ENCODE measurements at places on chromosomes 12 and 14.

DNA sequence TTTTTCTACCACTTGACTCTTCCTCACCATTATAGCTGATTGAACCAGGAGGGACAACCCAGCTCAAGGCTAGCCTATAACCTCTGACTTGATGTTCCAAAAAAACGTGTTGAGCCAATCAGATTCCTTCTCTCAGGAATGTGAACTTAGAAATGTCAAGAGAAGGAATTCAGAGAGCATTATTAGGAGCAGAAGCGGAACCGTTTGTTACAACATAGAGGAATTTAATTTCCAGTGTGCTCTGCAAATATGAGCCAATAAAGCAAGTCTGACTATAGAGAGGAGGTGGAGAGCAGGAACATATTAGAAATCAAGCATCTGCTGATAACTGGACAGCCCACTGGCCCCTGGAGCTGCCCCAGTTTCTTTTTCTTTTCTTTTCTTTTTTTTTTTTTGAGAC, 15.3 kb upstream of the PELI2 start:
- no peak for DNase-seq

DNA sequence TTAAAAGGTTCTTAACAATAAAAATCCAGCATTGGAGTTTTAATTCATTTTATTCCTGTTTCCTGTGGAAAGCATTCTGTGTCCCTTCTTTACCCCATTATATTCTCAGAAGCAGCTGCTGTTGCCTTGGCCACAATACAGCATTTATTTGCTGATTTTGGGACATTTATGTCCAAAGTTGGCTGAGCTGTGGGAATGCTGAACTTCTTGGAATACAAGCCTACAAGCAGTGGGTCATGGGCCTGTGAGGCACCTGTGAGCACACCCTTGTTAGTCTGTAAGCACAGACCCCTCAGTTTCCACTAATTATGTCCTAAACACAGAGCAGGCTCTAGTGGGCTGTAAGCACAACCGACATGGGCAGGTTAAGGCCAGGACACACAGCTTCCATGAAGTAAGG, 122.2 kb upstream of the IGF1 start:
- DNase-seq, result no peak

DNA sequence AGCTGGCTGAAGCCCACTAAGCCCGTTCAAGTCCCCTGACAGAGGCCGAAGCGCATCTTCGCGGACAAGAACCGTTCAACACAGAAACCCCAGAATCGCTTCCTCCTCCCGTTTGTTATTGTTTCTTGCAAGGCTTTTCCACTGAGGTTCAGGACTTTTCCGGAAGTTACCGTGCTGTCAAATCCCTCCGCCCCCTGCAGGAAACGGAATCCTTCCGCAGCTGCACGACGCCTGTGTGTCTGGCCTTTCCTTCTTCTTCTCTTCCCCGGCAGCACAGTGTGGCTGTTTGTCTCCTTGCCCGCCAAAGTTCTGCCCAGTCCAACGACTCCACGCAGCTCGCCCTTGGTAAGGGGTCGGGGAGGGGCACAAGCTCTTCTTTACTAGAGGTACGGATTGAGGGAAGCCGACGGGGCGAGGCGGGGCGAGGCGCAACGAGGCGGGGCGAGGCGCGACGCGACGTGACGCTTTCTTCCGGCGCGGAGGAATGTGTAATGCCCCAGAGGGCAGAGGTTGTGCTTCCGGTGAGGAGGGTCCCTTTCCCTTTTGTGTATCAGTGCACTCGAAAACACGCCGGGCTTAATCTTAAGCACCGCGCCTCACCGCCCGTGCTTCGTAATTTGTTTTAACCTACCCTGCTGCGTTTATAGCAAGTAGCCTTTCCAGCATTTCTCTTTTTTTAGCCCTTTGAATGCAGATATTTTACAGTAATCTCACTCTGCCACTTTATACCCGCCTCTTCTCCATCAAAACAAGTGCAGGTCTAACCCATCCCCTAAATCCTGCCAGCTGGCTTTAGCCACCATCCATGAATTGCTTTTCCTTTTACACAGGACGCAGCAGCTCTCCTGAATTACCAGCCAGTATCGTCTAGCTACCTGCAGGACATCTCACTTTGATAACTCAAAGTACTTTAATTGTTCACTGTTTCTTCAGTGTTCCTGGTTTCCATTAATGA, at the start of gene KDM5A:
Gene KDM5A (minus strand): TSS at position 179 of the 955 bp plus-strand sequence. CDS start 229 bp downstream, outside the sequence.
- DNase-seq, result peak; percentile 97

- DNase-seq, result no peak
Observed at GRCh38 chr12:71607494-71608330, 55.9 kb downstream of the ZFC3H1 start.

- DNase-seq, result no peak
Observed at GRCh38 chr12:131203666-131204415, 250.1 kb downstream of the ADGRD1 start.

GRCh38 chr14:85978582-85979250, 448.8 kb downstream of the FLRT2 start:
- no peak for DNase-seq

DNA sequence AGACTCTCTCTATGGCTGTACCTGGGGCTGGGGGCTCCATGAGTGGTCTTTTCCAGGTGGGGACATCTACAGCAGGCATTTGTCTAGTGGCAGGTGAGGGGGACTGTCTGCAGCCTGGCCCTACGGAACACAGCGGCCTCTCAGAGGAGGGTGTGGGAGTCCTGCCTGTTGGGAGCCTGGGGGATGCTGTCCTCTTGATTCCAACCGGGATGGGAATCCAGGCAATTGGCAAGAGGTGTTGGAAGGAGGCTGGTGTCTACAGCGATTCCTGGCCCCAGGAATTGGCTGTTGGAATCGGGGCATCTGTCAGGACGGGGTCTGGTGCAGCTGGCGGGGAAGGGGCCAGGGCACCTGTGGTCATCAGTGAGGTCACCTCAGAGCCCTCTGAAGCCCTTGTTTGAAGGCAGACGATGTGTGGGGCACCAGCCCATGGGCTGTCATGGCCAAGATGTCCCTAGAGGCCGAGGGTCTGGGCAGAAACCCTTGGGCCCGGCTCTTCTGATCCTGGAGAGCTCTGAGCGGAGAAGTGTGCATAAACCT, 386.3 kb downstream of the TMEM121 start:
- DNase-seq, result no peak

DNA sequence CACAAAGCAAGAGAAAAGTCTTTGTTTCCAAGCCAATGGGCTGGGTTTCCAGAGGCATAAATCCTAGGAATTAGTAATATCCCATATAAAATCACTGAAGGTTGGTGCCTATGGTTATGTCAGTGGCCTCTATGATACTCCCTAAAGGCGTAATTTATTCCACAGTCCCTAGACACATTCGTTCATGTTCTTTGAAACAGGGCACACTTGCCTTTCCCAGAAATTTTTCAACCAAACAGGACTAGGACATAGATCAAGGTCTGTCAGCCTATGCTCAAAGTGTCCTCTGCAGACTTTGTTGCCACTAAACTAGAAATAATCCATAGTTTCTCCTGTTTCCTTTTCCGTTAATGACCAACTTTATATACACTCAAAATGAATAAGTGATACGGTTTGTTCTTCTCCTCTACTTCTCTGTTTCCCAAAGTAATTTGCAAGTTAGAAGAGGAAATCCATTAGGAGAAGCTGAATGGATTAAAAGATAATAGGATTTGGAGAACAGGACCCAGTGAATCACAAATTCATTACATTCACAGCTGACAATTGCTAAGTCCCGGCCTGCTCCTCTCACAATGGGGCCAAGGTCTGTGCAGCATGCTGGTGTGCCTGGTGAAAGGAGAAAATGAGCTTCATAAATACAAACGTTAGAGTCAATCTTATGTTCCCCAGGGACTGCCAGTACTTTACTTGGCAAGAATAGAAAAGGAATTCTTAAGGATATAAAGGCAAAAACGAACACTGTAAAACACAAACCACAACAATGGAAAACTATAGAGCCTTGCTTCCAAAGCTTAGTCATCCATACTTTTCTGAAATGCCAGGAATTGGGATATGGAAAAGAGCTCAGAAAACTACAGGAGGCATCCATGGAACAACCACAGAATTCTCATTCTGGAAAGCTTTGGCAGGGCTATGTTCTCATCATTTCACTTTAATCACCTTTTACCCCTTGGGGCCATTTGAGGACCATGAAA, 966.2 kb downstream of the NRXN3 start:
- no peak for DNase-seq

DNA sequence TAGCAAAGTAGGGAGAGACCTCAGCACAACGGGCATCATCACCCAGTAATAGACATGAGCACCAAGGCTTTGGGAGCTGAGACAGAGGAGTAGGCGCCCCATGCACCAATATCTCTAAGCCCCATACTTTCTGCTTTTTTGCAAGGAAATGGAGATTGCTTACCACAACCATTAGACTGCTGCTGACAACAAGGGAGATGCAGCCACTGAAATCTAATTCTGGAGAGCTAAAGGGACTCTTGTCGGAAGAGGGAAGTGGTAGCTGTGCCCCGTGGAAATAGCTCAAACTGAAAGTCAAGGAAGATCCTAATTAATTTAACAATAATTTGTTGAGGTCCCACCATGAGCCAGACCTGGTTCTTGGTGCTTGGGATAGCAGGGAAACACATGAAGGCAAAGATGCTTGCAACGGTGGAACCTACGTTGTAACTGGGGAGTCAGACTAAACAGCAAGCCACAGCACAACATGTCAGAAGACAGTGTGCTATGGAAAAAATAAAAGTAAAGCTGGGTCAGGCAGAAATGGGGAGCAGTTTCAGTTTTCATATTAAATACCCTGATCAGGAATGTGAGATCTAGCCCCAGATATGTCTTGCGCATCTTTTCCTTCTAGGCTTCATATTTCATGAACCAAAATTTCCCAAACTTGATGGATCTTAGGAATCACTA, 1131.0 kb downstream of the BCL11B start:
- DNase-seq, result no peak

DNA sequence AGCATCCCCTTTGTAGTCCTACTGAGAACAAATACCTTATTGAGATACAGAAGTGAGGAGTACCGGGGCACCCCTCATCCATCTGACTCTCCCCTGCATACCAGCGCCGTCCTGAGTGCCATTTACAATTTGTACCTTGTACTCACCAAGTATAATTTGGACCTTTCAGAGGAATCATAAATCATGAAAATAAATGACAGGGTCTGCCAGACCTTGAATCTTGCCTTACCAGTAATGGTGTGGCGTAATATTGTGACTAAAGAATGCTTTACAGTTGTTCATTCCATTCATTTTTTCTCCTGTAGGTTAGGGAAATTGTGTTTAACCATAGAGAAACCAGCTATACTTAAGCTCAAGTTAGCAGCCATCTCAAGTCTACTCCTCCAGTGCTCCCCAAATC, 243.7 kb upstream of the RGS6 start:
- no peak for DNase-seq

DNA sequence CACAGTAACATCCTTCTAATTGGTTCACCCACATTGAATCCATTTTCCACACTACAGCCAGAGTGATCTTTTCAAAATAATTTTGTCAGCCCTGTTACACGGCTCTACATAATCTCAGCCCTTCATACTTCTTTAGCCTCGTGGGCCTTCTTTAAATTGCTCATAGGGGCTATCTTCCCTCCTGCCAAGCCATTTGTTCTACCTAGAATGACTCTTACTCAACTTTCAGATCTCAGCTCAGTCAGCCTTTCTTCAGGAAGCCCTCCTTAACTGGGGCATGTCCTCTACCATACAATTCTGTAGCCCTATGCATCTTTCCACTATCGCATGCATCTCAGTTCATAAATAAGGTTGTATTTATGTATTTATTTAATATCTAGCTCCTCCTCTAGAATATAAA, 39.7 kb downstream of the CEP128 start:
- DNase-seq, result no peak

DNA sequence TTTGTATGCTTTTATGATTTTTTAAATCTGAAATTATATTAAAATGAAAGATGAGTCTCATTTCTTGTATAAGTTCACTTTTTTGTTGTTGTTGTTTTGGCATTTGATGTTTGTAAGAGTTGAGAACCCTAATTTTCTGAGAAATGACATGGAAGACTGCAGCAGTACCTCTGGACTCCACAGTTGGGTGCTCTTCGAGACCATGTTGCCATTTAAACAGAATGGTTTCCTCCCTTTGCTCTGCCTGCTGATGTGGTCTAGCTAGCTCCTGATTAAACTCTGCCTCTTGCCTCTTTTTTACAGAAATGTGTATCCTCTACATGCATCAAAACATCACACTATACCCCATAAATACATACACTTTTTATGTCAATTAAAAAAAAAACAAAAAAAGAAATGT, 5.8 kb upstream of the LTA4H start:
- no peak for DNase-seq

GRCh38 chr12:124703856-124704255, 136.4 kb upstream of the NCOR2 start:
- no peak for DNase-seq

GRCh38 chr12:6072302-6072752, 52.1 kb downstream of the VWF start:
- DNase-seq, result no peak

GRCh38 chr12:66502911-66503310, 176.0 kb downstream of the GRIP1 start:
- no peak for DNase-seq

- DNase-seq, result no peak
Observed at GRCh38 chr12:89618113-89618862, 90.3 kb downstream of the ATP2B1 start.

DNA sequence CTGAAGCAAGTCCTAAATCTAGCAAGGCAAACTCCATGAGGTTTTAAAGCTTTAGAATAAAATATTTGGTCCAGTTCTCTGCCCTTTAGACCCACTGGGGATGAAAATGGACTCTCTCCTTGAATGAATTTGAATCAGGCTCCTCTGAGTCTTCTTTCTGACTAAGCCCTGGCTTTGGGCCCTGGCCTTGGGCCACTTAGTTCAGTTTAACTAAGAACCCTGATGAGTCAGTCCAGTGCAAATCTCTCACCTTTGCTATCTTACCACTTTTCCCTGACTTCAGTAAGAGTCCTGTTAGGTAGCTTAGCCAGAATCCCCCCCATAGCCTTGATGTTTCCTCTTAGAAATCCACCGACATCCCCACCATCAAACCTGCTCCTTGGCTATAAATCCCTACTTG, 427.5 kb downstream of the SNAPC1 start:
- no peak for DNase-seq

- DNase-seq, result peak; percentile 84
Observed at GRCh38 chr14:50001999-50002925, 109.4 kb downstream of the ARF6 start.

DNA sequence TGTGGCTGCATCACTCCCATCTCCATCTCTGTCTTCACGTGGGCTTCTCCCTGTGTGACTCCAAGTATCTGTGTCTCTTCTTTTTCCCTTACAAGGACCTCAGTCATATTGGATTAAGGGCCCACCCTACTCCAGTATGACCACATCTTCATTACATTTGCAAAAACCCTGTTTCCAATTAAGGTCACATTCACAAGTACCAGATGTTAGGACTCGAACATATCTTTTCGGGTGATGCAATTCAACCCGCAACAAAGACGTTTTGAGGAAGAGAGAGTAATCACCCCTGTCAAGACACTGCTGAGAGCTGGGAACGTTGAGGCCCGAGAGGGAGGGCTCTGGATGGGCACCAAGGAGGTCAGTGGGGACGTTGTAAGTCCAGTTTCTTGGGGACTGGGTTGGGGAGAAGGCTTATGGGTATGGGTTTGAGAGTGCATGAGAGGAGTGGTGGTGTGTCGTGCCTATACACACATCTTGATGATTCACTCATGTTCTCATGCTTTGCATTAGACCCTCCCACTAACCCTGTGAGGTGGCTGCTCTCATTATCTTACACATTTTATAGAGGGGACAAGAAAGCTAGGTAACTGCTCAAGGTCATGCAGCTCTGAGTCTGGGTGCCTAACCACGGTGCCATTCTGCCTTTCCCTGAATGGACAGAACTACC, 12.1 kb upstream of the IFI27 start:
- no peak for DNase-seq

Data from activated CD8-positive, alpha-beta memory T cell treated with anti-CD3 and anti-CD28 coated beads for 24 hours (primary cell).